ENCODE measurements at places on chromosomes 11 and 22.

- no peak for DNase-seq
Measured at GRCh38 chr22:28710107-28710506, 30.5 kb upstream of the TTC28 start.

- DNase-seq: no peak
Measured at GRCh38 chr11:103016031-103016430, 60.5 kb upstream of the MMP13 start.

GRCh38 chr11:71240865-71241691, 11.3 kb downstream of the SHANK2 start:
- no peak for DNase-seq

GRCh38 chr11:82823647-82824619, 76.3 kb downstream of the PRCP start:
- DNase-seq: no peak

DNA sequence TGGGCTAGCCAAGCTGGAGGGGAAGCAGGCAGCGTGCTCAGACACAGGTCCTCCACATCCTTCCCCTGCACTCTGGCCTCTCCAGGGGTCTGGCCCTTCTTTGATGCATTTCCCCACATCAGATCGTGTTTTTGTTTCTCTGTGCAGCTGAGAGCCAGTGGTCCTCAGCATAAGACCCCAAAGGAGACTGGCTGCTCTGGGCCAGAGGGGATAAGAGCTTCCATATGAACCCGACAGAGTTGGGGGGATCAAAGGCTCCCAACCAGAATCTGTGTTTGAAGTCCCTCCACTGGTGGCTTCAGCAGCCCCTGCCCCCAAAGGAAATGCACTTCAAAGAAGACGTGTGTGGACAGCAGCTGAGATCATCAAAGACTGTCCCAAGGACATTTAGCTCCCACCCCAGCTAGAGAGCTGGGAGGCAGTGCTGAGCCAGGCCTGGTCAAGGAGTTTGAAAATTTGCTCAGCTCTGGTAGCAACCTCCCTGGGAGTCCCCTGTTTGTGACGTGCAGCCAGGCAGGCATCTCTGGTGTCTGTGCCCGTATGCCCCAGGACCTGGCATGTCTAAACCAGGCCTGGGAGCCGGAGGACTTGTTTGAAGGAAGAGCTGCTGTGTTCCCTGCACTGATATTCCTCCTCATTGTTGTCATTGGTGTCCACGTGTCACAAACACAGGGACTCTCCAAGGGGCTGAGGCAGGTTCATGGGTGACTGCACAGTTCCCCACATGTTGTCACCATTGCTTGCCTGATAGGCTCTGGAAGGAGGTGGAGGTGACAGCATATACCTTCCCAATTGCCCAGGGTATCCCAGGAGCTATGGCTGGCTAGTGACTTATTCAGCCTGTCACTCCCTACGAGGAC, 99.0 kb downstream of the AMOTL1 start:
- DNase-seq: no peak

DNA sequence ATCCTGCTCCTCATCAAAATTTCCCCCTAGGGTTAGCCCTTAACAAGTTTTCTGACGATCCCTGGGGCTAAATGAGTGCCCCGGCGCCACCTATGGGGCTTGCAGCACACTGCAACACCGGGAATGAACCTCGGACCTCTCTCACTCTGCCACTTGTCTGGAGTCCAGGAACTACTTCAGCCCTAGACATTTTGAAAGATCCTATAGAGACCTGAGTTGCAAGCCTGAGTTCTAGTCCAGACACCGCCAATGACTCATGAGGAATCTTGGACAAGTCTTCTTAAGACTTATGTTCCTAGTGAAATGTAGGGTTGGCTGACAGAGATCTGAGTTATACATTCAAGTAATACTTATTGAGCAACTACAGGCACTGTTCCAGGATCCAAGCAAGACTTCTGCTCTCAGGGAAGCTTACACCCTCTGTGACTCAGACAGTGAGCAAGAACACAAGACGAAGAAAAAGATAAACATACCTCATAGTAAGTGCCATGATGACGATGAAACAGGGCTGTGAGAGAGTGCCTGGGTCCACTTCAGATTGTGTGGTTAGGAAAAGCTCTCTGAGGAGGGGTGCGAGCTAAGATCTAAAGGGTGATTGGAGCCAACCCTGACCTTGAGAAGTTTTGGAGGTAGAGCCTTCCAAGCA, 10.2 kb upstream of the STK33 start:
- peak; percentile 54 for DNase-seq

DNA sequence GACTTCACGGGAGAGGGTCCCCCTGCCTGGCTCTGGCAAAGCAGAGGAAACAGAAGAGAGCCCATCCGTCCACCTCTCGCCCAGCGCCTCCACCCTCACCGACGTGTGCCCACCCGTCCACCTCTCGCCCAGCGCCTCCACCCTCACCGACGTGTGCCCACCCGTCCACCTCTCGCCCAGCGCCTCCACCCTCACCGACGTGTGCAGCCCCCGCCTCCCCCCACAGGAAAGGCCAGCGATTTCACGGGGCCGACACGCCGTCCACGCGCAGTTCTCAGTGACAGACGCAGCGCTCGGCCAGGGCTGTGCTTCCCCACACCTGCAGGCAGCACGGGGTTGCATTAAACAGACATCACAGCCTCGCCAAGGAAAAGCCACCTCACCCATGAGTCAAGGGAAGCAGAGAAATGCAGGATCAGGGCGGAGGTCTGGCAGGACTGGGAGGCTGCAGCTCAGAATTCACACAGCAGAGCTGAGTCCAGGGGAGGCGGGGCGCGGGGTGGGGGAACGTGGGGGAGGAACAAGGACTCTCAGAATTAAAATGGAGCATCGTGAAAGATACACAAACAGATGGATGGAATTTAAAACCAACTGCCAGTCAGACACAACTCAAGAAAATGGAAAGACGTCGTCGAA, 377.7 kb downstream of the BRD1 start:
- DNase-seq: no peak

All from stimulated activated CD4-positive, alpha-beta T cell treated with anti-CD3 and anti-CD28 coated beads, Interleukin-15, amount 100 ng/mL, for 24 hours (primary cell).